ENCODE measurements at places on chromosomes 6 and 20.

DNA sequence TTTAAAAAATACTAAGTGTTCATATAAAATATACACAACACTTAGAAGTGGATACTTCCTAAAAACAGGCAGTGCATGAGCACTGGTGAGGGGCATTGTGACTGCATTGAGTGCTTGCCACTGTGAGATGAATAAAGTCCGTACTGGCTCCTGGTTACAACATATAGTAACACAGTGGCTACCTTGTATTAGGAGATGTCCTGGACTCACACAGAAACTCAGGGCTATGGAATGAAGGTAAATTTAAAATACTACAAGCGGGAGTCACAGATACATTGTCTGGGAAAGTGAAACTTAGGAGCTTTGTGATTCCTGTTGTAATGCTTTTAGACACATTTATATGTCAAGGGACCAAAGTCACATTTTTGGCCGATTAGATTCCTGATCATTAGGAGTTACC, 36.5 kb upstream of the HLA-G start:
- no peak for DNase-seq

DNA sequence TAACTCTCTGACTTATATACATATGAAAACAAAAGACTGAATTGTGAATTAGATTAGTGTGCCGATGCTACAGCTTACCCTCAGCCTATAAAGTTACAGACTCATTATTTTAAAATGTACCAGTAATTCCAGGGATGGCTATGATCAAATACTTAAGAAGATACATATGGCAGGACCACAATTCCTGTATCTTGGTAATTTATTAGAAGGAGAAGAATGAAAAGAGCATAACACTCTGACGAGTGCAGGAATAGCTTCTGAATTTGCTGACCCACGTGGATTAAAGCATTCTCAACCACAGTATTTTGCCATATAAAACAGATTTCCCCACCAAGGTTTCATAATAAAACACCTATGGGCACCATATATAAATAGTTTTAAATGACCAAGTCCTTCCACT, 368.5 kb upstream of the RUNX2 start:
- no peak for DNase-seq

DNA sequence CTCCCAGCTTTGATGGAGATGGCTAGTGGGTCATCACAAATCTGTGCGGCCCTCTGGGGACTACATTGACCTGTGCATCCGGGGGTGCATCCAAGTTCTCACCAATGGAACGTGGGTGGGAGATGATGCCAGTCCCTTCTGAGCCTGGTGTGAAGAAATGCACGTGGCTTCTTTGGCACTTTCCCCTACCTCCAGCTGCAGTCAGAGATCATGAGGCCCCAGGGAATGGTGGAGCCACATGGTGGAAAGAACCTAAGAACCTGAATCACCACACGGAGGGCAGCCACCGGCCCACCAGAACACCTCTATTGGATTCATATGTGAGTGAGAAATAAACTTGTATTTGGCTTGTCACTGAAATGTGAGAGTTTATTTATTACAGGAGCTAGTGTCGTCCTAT, 9.9 kb upstream of the CDKN1A start:
- DNase-seq: no peak

DNA sequence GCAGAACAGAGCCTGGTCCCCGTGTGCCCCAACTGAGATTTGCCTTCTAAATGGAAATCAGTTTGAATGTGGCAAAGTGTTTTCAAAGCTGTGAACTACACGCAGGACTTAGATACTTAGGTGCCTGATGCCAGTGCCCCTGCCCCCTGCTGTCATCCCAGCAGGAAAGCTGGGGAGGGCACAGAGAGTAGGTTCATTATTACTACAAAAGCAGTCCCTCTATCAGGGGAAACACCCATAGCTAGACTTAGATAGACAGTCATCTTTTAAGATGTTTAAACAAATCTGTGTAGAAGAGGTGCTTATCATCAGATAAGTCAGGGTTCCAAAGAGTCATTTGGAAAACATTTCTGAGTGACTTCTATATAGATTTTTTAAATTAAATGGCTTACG, 155.0 kb upstream of the SNX9 start:
- no peak for DNase-seq

DNA sequence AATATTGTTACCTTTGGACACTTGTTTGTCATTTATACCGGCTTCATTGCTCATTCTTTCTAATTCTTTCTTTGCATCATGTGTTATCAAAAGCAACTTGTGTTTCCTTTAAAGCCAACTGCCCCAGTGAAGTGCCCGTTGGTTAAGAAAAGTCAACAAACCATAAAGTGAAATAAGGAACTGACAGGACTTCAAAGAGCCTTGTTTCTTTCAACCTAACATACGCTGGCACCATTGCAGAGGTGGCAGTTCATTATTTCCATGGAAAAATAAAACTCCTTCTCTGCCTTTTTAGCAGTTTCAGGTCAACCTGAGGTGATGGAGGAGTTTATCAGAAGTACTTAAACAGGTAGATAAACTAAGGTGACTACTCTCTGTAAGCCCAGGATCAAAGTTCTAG, 28.8 kb downstream of the FERMT1 start:
- DNase-seq: no peak

GRCh38 chr6:169898788-169899480, 147.5 kb downstream of the ERMARD start:
- DNase-seq: no peak

GRCh38 chr20:21214431-21214830, 88.5 kb downstream of the KIZ start:
- no peak for DNase-seq

DNA sequence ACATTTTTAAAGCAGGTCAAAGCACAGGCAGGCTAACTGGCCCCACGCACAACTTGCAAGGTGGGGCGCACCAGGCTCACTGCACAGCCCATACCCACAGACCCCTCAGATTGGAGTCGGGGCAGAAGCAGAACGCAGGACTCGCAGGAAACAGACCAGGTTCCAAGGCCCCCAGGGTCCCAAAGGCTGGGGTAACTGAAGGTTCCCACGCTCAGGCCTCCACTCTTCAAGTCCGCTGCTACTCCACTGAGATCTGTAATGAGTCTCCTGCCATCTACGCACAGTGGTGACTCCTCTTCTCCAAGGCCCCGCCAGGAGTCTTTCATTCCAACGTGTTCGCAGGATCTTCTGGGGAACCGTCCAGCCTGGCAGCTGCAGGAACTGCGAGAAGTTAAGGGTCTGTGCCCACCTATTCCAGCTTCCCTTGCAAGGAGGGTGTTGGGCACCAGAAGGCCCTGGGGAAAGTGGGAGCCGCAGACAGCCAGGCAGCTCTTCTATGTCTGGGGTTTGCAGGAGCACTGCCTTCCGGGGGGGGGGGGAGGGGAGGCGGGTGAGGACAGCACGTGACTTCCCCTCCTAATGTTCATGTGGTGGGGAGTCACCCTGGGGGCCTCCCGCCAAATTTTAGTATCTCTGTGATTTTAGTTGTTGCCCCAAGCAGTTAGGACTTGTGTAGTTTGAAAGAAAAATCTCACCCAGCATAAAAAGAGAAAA, 2.0 kb upstream of the TAF4 start:
- DNase-seq: no peak

DNA sequence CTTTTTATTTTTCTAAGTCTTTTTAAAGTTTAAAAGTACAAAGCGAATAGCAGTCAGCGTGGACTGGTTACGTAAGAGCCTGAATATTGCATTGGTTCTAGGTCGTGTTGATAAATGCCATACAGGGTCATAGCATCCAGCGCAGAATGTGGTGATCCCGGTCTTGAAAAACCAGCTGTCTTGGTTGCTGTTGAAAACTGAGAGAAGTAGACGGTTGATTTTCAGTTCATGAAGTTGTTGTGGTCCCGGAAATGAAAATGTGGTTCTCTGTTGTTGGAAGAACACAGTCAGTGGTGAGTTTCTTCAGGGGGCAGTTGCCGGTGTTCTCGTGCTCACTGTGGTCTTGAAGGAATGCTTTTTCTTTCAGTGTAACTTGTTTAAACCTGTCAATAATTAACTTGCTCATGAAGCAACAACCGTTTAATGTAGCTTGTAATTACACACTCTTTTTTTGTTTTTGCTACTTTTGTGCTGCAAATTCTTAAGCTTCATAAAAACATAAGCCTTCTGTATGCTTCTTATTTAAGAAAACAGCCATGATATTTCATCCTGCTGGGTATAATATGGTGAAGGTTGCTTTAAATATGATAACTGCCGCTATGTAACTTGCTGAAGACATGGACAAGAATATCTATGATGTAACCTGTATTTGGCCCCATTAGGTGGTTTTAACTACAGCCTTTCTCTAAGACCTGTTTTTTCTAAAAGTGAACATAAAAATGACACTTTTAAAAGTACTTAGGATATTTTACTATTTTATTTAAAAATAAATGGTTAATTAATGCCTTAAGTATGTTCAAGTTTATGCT, 64.8 kb upstream of the KIF25 start:
- DNase-seq: peak; percentile 54

DNA sequence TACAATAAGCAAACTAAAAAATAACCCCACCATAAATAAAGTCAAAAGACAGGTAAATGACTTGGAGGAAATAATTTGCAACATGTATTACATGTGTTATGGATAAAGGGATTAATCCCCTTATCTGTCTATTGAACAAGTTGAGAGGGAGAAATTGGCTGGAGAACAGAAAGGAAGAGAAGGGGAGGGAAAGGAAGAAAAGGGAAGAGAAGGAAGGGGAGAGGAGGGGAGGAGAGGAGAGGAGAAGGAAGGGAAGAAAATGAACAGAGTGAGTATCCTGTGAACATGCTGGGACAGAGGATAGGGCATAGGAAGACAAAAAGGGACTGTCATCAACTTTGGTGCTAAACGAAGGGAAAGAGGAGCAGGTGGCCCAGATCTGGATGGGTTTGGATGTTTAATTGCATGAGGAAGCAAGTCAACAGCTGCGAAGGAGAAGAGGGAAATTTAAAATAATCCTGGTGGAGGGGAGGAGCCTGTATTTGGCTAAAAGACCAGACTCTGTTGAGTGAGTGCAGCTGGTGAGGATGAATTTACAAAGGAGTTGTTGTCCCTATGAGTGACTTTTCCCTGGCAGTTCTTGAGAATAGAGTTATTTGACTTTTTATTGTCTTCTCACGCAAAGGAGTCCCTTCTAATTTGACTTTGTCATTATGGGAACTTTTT, 14.2 kb upstream of the SHLD1 start:
- no peak for DNase-seq

DNA sequence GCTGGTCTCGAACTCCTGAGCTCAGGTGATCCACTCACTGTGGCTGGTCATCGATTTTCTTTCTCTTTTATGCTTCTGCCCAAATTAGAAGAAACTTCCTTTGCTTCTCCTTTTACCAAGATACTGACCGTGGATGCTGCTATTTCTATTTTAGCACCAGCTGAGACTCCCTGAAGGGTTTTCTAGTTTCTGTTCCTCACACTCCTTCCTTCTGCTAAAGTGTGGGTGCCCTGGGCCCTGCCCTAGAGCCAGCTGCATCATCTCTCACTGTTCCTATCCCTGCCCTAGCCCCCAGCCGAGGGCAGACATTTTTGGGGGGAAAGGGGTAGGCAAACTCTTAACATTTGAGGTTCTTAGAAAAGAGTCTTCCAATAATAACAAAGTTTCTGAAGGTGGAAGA, 6.3 kb downstream of the SMOC2 start:
- DNase-seq: no peak

DNA sequence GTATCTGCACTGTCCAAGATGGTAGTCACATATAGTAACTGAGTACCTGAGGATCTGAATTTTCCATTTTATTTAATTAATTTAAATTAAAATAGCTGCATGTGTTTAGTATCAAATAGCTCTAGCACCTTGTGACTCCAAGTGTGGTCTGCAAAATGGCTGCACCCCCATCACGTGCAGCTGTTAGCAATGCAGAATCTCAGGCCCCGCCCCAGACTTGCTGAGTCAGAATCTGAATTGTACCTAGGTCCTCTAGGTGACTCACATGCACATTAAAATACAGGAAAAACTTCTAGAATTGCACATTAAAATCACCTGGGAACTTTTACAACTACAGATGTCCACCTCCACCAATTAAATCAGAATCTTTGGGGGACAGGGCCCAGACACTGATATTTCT, 19.2 kb upstream of the FAM83C start:
- DNase-seq: no peak

DNA sequence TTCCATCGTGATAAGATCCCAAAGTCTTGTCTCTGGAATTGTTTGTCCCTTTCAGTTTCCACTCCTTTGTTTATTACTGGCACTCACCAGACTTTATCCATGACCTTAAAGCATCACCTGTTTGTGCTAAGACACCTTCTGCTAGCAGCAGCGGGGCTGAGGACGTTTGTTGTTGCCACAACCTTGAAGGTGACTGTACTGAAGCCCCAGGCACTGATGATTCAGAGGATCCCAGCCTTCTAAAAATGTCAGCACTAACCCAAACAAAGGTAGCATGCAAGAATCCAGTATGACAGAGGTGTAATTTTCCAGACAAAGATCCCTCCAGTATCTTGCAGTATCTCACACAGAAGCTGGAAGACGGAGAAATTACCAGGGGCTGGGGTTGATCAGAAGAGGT, 28.9 kb upstream of the SMIM8 start:
- no peak for DNase-seq

DNA sequence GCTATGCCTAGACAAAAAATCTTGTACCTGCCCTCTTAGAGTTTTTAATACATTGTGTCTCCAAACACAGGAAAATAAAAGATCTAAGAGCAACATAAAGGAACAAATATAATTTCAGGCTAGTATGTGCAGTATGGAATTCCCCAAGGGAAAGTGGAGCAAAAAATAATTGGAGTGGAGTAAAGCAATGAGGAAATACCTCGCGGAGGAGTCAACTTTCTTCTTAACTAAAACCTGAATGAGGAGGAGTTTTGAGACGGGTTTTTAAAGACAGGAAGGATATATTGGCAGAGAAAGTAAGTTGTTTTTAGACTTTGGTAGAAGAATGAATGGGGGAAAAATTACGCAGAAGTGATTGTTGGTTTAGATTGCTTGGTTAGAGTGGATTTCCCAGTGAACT, 14.0 kb downstream of the HIVEP1 start:
- DNase-seq: no peak

DNA sequence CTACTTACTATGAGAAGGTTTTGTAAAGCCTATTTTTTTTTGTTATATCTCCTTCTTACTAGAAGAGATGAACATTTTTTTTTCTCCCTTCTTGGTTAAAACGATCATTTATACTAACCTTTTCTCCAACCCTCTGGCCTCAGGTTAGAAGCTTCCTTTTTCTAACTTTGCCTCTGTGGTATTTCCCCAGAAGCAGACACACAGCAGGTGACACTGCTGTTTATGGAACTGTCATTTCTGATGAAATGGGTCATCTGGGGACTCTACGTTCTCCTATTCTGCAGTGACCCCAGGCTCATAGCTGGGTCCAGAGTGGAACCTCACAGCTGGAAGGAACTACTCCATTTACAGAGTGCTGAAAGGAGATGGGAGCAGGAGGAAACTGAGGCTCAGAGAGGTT, 746.3 kb upstream of the CHD6 start:
- no peak for DNase-seq

All from fibroblast of gingiva (primary cell).